ENCODE measurements at places on chromosomes 4 and X. TPM values are rescaled to one million over a fixed set of nuclear protein-coding genes. Genes with fewer than 3 reads are reported as not detected.
A peak's percentile ranks its signal among the peaks of the same experiment; 100 is the strongest.

The EOLA2 gene
- 27.0 TPM for total RNA-seq

DNA sequence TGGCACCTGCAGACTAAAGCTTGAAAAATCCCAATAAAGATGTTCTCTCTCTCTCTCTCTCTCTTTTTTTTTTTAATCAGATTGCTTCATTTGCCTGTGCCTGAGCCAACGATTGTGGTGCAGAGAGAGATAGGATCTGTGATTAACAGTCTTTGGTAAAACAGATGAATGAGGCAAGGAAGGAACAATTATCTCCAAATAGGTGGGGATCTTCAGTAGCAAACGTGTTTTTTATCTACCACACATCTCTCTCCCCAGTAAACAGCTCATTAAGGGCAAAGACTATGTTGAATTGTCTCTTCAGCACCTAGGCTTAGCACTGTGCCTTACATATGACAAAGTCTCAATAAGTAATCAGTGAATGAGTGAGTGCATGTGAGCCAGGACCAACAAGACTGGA is 96.3 kb downstream of the SMIM20 start:
- no peak for DNase-seq

- peak; percentile 69 for DNase-seq
Observed at GRCh38 chrX:53281321-53281822, at the start of gene IQSEC2. Gene IQSEC2, minus strand, starts transcription at chrX:53281584.

DNA sequence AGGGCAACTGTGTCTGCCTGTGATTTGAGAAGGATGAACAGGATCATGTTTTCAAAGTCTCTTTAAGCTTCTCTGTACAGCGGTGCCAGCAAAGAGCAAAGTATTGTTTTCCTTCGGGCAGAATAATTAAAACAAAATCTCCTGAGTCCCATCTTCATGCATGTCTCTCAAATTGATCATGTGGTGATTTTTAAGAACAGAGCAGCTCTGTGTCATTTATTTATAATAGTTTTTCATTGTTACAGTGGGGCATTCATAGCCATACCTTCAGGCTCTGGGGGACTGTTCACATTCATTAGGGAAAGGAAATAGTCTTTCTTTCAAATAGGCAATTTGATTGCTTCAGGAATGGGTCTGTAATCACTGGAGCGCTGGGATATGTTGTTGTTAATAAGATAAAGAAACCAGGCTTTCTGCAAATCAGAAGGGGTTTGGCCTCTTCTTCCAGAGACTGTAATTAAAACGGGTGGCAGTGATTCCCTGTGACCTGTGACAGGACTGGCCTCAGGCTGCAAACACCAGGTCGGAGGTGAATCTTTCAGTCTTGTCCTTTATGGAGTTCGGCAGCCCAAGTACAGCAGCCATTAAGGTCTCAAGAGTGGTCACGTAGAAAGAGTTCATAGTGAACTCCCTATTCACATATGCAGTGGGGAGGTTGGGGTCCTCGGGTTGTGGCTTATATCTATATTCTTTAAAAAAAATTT is 29.3 kb upstream of the CBR4 start:
- no peak for DNase-seq

GRCh38 chrX:132483951-132484350 is 4.9 kb downstream of the MBNL3 start:
- DNase-seq, result no peak

GRCh38 chrX:130902446-130902782 is 595 bp downstream of the ENOX2 start:
- DNase-seq, result no peak

- no peak for DNase-seq
Observed at GRCh38 chrX:71302461-71303213, 1.1 kb downstream of the ITGB1BP2 start.

GRCh38 chr4:169770416-169770815 is 12.7 kb upstream of the HPF1 start:
- DNase-seq, result no peak

DNA sequence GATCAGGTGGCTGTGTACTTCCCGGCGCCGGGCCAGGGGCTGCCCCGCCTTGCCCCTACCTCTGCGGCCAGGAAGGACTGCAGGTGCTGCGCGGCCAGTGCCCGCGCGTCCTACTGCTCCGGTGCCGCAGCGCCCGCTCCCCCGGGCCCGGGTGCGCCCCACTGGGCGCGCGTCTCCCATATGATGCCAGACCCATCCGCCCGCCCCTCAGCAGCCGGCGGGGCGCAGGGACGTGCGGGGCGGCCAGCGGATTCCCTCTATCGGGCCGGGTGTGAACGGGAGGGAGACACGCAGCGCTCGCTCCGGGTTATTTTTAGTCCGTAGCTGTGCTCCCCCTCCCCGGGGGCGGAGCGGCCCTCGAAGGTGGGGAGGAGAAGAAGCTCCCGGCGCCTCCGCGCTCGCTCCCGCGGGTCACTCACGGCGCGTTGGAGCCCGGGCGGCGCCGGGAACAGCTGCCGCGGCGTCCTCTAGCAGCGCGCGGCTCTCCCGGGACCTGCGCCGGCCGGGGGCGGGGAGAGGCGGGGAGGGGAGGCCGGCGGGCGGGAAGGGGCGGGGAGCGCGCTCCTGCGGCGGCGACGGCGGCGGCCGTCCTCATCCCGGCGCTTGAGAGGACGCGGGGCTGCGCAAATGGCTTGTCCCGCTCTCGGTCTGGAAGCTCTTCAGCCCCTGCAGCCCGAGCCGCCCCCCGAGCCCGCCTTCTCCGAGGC is 103.6 kb downstream of the UCHL1 start:
- peak; percentile 85 for DNase-seq

The CENPVL2 gene
- not detected for total RNA-seq

- DNase-seq, result peak; percentile 7
Observed at GRCh38 chrX:82230013-82230412, 1028.1 kb downstream of the SH3BGRL start.

DNA sequence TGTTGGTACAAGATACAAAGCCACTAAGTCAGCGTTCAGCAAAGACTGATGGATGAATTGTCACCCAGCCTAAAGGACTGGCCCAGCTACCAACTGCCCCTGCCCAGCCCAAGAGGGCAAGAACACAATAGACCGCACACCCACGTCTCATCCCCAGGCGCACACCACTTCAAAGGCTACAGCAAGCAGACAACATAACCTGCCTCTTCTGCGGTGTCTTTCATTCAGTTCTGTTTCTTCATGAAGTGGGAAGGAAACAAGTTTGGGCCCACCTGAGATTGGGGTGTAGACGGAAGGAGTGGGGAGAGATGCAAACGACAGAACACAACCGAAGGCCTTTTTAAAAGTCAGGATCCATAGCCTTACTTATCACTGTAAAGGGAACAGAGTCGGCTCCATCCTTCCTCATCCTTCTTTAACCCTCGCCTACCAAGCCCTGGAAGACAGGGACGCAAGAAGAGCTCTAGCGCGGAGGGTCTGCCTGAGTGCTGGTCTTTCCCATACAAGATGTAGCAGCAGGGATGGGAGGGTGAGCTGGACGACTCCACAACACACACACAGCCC is 691 bp downstream of the SCARB2 start:
- no peak for DNase-seq

- no peak for DNase-seq
Observed at GRCh38 chr4:69748173-69748572, 12.2 kb downstream of the SULT1B1 start.

GRCh38 chrX:120316587-120317283 is 5.5 kb upstream of the TMEM255A start:
- DNase-seq, result no peak

The SPANXD gene
- total RNA-seq, result not detected

The RPA4 gene
- 1.0 TPM for total RNA-seq

The STK32B gene
- total RNA-seq, result 0.10 TPM

DNA sequence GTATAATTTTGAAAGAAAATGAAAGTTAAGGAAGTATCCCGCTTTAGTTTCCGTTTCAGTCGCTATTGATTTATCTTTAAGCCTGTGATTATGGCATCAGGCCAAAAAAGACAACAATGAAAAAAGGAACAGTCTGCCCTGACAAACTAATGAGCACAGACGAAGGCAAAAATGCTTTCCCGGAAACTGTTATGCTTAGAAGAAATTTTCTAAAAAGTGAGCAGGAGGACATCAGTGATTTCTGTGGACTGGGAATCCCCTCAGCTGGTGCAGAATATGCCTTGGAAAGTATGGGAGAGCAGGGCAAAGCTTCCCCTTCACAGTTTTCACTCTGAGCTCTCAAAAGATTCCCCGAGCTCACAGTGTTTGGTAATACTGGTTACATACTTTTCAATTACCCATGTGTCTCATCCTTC is 5.1 kb upstream of the CXCL10 start:
- no peak for DNase-seq

GRCh38 chr4:52825460-52826090 is 36.5 kb upstream of the RASL11B start:
- DNase-seq, result no peak

GRCh38 chr4:16449406-16449805 is 223.1 kb upstream of the TAPT1 start:
- no peak for DNase-seq

- DNase-seq, result no peak
Observed at GRCh38 chrX:79153348-79153747, 8.9 kb downstream of the GPR174 start.

The TRIM60 gene
- not detected for total RNA-seq

- peak; percentile 43 for DNase-seq
Observed at GRCh38 chr4:66169341-66169740, 499.1 kb upstream of the EPHA5 start.

The AGTR2 gene
- total RNA-seq, result 10.5 TPM

DNA sequence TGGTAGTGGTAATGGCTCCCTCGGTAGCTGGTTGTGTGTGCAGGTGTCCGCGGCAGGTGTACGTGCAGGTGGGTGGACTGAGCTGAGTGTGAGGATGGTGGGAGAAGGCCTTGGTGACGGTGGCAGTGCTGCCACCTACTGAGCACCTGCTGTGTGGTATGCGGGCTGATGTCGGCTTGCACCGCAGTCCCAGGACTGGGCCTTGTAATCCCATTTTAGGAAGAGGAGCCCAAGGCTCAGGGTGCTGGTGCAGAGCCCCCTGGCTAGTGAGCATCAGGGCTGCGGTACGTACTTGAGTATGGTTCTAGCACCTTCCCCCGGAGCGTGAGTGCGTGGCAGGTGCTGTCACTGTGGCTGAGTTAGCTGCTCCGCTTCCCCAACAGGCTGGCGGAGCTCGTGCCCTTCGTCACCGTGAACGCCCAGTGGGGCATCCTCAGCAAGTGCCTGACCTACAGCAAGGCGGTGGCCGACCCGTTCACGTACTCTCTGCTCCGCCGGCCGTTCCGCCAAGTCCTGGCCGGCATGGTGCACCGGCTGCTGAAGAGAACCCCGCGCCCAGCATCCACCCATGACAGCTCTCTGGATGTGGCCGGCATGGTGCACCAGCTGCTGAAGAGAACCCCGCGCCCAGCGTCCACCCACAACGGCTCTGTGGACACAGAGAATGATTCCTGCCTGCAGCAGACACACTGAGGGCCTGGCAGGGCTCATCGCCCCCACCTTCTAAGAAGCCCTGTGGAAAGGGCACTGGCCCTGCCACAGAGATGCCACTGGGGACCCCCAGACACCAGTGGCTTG is 5.7 kb upstream of the CPZ start:
- no peak for DNase-seq

DNA sequence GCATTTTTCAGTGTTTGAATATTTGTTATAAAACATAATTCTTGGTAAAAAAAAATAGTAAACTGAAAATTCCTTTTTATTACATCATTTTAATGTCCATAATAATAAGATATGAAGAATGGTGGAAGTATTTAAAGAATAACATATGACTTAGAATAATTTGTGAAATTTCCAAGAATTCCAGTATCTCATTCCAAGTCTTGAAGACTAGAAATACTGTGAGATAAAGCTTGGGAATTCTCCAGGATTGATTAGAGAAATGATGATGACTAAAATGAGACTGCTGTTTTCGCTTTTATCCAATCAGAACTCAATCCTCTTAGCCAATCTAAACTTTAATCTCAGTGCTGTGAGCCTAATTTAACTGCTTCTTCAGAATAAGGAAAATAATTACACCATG is 184.2 kb upstream of the HCCS start:
- DNase-seq, result no peak

The SLC16A2 gene
- total RNA-seq, result 46.0 TPM

DNA sequence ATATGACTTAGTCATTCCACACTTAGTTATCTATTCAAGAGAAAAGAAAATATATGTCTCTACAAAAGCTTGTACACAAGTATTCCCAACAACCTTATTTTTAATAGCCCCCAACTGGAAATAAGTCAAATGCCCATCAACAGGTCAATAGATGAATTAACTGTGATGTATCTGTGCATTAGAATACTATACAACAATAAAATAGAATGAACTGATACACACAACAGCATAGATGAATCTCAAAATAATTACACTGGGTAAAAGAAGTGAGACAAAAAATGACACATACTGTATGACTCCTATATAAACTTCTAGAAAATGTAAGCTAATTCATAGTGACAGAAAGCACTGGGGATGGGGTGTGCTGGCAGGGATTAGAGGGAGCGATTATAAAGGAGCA is 354.1 kb upstream of the DIPK2B start:
- no peak for DNase-seq

- DNase-seq, result no peak
Observed at GRCh38 chr4:114423582-114423981, 175.0 kb upstream of the UGT8 start.

GRCh38 chrX:119359618-119360382 is 39.3 kb upstream of the SLC25A43 start:
- no peak for DNase-seq

GRCh38 chr4:95549246-95550114 is 707 bp upstream of the UNC5C start:
- DNase-seq, result no peak

- no peak for DNase-seq
Observed at GRCh38 chrX:42746606-42747005, 31.4 kb downstream of the PPP1R2C start.

- DNase-seq, result peak; percentile 44
Observed at GRCh38 chr4:69484011-69484410, 11.7 kb downstream of the UGT2B4 start.

- peak; percentile 2 for DNase-seq
Observed at GRCh38 chrX:95145848-95146490, 1472.0 kb downstream of the FAM133A start.

DNA sequence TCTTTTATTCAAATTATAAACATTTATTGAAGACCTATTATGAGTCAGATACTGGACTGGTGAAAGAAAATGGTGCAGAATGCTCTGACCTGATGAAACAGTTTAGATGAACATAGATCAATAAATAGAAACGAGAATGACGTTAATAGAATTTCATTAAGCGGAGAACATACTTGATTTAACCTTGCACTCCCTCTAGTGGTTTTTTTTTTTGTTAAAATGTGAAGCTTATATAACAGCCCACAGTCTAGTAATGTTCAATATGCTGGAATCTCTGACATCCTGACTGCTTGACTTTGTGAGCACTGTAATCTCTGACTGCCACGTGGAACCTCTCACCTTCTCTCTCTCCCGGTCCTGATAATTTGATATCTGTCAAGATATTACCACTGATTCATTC is 32.3 kb downstream of the HDAC8 start:
- no peak for DNase-seq

The SPINK2 gene
- total RNA-seq, result not detected

DNA sequence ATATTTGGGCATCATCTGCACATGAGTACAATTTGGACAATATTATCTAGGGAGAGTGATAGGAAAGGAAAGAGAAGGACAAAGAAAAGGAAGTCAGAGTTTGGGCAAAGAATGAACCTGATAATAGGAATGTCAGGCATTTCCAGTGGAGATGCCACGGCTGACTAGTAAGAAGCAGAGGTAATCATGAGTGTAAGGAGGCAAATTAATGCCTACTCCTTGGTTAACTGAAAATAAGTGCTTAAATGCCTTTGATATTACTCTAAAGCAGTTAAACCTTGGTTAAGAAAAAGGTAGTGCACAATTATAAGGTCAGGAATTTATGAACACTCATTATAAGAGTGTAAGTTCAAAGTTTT is 99.2 kb upstream of the DDIT4L start:
- DNase-seq, result no peak

All from SJCRH30 (cell line).